ENCODE measurements at places on chromosomes 4 and X.

DNA sequence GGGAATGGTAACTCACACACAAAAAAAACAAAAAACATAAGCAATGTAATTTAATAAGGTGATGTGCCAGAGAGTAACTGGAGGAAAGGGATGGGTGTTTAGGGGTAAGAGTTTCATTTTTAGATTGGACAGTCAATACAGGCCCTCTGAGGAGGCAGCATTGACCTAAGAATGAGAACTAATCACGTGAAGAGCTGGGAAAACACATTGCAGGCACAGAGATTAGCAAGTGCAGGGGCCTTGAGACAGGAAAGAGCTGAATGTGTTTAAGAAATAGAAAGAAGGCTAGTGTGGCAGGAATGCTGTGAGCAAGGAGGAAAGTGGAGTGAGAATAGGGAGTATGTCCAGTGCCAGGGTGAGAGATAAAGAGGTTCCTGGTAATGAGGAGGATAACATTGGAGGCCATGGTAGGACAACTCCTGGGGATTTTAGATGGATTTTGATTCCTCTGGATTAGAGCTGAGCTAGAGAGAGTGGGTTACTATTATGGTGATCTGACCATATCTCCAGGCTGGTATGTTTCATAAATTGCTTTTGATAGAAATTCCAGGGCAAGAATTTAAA, 17.6 kb downstream of the PDLIM5 start:
- no peak for DNase-seq

- DNase-seq = no peak
These were observed 28.4 kb downstream of the MAGEB16 start for GRCh38 chrX:35826503-35826902.

DNA sequence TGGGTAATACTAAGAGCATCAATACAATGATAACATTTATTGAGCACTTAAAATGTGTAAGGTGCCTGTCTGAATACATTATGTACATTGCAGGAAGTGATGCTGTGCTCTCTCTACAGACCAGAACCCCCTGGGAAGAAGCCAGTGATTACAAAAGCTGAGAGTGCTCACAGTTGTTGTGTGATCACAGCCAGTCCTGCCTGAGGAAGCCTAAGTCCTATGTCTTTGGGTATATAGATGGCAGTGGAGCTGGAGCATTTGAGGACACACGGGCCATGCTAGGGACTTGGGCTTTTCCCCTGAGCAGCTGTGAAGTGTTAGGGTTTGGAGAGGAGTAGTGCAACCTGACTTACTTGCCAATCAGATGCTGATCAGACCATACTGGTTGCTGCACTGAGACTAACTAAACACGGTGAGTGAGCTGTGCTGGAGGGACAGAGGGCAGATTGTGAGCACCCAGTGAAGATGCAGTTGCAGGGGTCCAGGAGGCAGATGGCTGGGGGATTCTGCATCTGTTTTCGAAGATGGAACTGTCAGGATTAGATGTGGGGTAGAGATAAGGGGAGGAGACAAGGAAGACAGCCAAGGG, 60.8 kb upstream of the TBC1D14 start:
- no peak for DNase-seq

DNA sequence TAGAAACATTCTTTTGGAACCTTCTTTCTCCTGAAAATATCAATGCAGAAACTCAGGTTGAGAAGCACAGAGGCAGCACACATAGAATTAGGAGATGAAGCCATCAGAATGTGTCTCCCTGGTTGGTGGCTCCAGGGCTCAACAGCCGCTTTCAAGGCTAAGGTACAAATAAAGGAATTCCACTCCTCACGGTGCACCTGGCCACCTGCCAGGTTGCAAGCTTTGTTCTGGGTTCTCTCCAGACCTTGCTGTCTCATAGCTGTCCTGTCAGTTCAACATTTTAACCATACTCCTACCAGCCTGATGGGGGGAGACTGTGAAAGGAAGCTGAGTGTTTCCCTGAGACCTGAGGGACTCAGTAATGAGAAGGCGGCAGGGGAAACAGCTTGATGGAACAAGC, 96.3 kb upstream of the HPF1 start:
- DNase-seq = peak; percentile 28

DNA sequence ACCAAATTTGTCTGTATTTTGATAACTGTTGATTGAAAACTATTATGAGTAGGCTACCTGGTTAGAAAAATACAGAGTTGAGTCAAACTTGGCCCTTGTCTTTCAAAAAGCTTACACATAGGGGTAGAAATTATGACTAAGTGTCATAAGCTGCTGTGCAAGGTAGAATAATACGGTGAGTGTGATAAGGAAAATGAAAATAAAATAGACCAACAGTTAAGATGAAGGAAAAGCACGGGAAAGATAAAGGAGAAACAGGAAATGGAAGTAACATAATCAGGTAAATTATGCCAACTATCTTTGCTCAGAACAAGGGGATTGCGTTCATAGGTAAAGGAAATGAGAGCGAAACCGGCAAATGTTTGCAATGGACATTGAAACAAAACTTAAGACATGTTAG, 302.5 kb downstream of the PCDH7 start:
- DNase-seq = no peak

DNA sequence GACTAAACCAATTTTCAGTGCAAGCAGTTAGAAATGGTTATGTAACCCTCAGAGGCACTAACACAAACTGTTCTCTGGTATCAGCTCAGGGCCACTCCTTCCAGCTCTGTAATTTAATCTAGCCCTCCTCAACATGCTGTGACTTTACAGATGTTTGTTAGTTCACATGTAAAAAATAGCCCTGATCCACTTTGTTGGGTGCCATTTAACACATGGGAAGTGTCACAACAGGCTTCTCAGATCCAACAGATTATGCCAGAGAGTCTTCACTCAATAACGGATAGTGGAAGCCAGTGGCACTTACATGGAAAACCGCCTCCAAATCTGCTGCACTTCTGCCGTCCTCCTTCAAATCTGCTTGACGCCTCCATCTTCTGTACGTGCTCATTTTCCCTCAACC, 51.6 kb downstream of the ATP8A1 start:
- no peak for DNase-seq

- peak; percentile 27 for DNase-seq
These were observed 45.4 kb upstream of the PDLIM3 start for GRCh38 chr4:185580699-185581098.
